ENCODE measurements at places on chromosomes 4 and X. TPM values are rescaled to one million over a fixed set of nuclear protein-coding genes. Genes with fewer than 3 reads are reported as not detected.
A peak's percentile ranks its signal among the peaks of the same experiment; 100 is the strongest.

The STK32B gene
- polyA plus RNA-seq: 6.6 TPM

The RBMX2 gene
- 20.7 TPM for polyA plus RNA-seq

GRCh38 chrX:39688576-39689375 lies 409.0 kb downstream of the BCOR start:
- DNase-seq: peak; percentile 62

DNA sequence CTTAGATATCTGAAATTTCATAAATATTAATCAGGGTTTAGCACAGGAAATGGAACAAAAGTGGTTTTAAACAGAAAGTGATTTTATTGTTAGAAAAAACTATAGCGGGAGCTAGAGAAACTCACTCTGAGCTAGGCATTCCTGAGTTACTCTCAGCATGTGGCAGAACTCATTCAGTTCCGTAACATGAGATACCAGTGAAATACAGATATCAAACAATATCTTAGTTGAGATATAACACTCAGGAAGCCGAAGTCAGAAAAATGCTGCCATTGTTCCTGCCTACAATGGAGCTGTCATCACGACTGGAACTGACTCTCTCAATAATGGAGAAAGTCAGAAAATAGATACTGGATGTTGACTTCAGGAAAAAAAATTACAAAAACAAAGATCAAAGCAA lies 1428.7 kb downstream of the PCDH18 start:
- no peak for DNase-seq

DNA sequence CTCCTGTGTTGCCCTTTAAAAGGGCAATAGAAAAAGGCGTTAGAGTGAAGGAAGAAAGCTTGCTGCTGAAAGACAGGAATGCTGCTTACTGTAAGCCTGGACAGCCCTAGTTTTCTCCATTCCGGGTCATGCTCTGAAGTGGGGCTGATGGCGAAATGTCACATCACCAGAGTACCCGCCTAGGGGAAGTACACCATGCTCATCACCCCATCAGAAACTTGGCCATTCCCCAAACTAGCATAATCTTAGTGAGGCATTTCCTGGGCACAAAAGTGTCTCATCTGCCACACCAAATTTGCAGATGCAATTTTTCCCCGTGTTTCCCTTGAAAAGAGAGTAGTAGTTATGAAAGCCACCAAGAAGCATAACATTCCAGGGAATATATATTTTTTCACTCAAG lies 47.8 kb upstream of the CAMK2D start:
- DNase-seq: no peak

- DNase-seq: no peak
Measured at GRCh38 chr4:140095694-140096482, 58.1 kb downstream of the MAML3 start.

DNA sequence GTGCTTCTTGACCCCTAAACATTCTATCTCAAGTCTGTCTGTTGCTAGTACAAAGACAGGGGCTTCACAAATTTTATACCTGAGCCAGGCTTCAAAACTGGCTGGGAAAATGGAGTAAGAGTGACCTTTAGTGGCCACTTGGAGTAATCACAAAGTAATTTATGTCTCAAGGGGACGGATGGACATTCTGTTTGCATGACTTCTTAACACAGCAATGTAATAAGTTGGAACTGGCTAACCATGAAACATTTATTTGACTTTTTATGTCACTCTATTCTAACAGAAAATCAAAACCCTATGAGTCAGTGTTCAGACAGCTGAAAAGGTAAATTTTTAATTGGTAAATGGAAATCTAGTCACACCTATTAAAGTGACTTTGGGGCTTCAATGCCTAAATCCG lies 600.6 kb downstream of the ANKRD50 start:
- peak; percentile 84 for DNase-seq

DNA sequence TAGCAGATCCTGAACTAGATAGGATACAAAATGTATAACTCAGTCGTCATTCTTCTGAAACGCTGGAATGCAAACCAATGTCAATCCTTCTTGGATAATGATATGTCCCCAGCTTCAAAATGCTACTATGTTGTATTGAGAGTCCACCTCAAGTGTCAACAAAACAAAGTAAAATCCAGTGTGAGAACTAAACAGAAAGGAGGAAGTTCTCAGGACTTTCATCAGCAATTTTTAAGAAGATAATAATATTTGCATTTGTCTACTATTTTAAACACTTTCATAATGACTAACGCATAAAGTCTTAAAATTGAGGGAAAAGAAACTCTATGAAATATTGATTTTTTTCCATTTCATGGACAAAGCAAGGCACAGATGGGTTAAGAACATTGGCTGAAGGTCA lies 36.3 kb downstream of the SOD3 start:
- no peak for DNase-seq

- no peak for DNase-seq
Measured at GRCh38 chr4:14769993-14770392, 232.3 kb upstream of the CPEB2 start.

GRCh38 chr4:124133753-124134152 lies 578.8 kb downstream of the ANKRD50 start:
- no peak for DNase-seq
